ENCODE measurements at places on chromosomes 13 and 19.

GRCh38 chr19:7705387-7706187, 3.7 kb upstream of the FCER2 start:
- DNase-seq: no peak

DNA sequence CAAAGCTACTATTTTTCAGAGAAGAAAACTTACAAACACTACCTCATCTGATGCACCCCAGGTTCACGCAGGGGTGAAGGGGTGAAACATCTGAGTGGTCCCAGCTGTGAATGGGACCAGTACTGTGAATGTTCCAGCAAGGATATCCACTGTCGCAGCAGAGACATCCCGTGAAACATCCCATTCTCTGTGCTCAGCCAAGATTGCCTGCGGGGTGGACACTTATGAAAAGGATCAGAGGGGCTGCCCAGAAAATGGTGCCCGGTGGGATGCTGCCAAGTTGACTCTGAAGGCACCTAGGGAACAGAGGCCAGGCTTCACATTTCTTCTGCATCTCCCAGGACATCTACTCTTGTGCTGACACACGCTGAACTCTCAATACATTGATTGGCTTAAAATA, 15.9 kb downstream of the IRS2 start:
- DNase-seq: no peak

- no peak for DNase-seq
These were observed 9.2 kb upstream of the CEACAM18 start for GRCh38 chr19:51469162-51469561.

GRCh38 chr13:25213715-25214114, 41.6 kb upstream of the AMER2 start:
- DNase-seq: no peak

GRCh38 chr13:86741762-86742285, 929.3 kb upstream of the SLITRK5 start:
- DNase-seq: no peak

DNA sequence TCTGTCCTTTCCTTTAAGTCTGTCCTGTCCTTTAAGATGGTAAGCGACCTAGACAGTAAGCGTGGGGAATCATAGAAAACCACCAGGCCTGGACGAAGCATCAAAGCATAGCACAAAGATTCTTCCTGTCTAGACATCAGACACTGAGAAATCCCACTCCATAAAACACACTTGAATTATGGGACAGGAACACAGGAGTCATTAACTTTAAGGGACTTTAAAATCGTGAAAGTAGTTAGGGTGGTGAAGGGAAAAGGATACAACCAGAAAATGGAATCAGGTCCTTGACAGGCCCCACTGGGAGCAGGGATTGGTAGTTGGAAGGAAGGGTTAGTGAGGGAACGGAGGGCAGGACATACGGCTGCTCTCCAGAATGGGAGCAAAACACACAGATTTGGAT, 31.6 kb upstream of the C1QTNF9 start:
- DNase-seq: no peak

DNA sequence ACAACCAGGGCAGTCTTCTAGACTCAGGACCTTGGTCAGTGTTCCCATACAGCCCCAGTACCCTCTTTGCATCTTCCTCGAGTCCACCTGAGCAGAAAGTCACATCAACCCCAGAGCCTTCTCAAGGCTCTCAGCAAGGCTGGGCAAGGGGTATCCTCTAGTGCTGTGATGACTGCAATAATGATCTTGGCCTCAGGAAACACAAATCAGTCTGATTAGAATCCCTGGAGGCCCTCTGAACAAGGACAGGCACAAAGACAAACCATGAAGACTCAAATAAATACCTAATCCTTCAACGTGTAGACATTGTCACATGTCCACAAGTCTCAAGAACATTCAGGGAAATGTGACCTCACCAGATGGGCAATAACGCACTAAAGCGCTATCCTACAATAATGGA, 468.2 kb downstream of the TBC1D4 start:
- DNase-seq: no peak

- DNase-seq: no peak
These were observed 25.2 kb downstream of the CPT1C start for GRCh38 chr19:49716154-49716553.

DNA sequence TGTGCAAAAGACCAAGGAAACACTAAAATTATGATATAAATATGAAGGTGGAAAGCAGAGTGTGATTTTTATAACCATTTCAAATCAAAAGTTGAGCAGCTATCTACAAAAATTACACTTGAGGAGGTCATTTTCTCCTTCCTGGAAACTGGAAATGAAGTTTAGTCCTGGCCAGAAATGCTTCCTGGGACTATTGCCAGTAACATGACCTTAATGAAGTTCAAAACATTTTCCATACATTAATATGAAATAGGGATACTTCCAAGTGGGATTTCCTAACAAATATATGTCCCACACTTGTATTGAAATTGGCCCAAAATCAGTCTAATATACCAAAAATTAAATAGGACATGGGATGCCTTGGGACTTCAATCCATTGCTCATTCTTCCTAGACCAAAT, 1556.8 kb upstream of the MIR17HG start:
- no peak for DNase-seq

- DNase-seq: peak; percentile 83
These were observed at the start of gene ZNF681 for GRCh38 chr19:23758187-23759074. Gene ZNF681 (minus strand): TSS chr19:23758891. CDS start chr19:23758749, 142 bp downstream.

DNA sequence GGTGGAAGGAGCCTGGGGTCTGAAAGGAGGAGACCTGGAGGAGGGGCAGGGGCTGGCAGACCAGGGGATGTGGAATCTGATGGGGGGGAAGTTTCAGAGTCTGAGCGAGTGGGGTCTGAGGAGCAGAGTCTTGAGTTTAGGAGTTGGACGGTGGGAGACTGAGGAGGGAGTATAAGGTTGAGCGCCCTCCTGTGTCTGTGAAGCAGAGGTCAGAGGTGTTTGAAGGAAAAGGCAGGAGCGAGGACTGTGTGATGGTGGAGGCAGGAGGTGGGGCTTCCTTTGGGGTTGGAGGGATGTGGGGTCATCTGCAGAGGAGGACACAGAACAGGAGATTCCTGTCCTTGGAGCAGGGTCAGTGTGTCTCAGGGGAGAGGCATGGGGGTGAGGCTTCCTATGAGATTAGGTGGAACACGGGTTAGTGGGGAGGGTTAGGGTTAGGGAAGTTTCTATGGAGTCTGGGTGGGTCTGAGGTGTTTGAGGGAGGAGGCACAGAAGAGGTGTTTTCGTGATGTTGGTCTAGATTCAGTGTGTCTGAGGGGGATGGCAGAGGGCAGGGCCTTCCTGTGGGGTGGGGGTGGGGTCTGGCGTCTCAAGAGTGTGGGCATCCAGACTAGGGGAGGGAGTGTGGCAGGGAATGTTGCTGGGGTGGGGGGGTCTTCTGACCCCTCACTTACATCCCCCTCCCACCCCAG, 8.3 kb downstream of the RYR1 start:
- DNase-seq: no peak

DNA sequence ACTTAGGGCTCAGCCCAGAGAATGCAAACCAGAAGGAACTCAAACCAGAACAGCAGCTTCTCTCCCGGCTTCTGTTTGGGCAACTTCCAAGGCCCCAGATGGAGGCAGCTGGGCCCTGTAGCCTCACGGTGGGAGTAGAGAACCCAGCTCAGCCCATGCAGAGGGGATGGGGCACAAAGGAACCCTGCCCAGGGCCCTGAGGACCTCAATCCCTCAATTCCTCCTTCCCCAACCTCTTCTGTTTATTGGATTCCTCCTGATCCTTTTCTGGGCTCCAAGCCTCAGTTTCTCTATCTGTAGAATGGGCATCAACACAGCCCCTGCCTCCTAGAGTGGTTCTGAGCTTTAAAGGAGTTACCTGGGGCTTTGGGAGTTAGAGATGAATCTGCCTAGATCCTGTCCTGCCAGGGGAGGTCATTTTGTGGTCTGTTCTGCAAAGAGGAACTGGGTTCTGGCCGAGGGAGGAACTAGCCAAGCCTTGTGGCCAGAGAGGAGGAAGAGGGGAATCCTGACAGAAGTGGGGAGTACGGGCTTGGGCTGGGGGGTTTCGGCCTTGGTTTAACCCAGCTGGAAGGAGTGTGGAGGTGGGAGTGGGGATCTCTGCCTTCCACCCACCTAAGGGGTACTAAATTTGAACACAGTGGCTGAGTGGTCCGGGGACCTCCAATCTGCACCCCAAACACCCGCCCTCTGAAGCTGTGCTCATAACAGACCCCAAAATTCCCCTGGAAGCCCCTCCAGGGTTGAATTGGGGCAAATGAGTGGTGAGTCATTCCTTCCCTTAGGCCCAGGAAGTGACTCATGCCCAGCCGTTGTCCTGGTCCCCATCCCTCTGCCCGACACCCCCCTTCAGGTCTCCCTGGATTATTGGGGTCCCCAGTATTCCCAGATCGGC, 2.7 kb downstream of the ADGRE5 start:
- peak; percentile 32 for DNase-seq

GRCh38 chr19:5397804-5398692, 57.2 kb upstream of the ZNRF4 start:
- DNase-seq: no peak

GRCh38 chr19:52336791-52337381, 843 bp downstream of the ZNF610 start:
- no peak for DNase-seq

DNA sequence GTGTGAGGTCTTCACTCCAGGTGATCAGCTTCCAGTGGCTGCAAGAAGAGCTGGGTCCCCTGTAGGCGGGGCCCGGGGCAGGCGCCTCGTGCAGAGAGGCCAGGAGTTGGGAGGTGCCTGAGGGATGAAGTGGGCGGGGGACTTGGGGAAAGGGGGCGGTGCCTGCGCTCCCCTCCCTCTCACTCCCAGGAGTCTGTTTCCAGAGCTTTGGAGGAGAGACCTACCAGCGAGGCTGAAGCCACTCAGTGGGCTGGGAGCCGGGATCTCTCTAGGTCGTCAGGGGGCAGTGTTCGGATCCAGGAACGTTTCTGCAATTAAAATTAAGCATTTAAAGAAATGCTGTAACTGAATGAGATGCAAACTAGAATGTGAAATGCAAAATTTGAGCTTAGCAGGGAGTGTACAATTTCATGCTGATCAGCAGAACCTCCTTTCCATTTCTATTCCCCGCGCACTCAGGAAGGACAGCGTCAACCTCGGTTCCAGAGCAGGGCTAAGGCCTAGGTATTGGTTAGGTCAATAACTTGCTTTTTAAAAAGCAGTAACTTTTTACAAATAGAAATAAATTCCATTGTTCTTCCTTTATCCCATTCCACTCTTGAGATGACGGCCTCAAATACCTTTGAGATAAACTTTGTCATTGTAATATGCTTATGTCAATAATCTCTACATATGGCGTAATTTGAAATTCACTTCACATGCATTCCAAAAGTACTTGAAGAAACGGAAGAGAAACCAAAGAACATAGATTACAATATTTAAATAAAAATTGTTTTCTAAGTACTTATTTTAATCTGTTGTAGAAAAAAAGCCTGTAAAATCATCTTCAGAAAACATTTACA, 11.6 kb downstream of the ZNF160 start:
- no peak for DNase-seq

DNA sequence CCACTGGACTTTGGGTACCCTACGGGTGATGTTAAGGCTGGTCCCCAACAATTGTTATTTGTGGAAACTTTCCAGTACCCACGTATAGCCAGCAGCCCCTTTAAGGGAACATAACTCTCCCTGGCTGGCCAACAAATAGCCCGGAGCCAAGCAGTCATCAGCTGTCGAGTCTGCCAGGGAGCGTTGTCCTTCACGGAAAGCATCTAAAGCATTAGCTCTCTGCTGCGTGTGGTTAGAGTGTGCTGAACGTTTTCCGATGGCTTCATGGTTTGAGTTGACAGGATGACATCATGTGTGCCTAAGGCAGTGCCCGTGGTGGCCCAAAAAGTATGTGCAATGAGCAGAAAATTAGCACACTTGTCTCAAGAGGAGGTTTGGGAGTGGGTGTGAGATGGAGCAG, 3.3 kb upstream of the ZNF556 start:
- DNase-seq: no peak

DNA sequence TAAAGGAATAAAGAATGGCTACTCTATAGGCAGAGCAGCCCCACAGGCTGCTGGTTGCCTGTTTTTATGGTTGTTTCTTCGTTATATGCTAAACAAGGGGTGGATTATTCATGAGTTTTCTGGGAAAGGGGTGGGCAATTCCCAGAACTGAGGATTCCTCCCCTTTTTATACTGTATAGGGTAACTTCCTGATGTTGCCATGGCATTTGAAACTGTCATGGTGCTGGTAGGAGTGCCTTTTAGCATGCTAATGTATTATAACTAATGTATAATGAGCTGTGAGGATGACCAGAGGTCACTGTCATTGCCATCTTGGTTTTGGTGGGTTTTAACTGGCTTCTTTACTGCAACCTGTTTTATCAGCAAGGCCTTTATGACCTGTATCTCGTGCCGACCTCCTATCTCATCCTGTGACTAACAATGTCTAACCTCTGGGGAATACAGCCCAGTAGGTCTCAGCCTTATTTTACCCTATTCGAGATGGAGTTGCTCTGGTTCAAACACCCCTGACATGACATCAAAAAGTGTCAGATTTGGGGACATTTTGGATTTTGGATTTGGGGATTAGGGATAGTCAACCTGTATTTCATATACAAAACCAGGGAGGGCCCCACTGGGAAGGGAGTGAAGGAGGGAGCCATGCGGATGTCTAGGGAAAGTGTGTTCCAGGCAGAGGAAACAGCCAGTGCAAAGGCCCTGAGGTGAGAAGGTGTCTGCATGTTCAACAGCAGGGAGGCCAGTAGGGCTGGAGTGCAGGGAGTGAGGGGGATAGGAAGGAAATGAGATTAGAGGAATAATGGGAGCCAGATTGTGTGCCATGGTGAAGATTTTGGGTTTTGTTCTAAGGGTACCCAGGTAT, 10.9 kb downstream of the FXYD5 start:
- DNase-seq: no peak

DNA sequence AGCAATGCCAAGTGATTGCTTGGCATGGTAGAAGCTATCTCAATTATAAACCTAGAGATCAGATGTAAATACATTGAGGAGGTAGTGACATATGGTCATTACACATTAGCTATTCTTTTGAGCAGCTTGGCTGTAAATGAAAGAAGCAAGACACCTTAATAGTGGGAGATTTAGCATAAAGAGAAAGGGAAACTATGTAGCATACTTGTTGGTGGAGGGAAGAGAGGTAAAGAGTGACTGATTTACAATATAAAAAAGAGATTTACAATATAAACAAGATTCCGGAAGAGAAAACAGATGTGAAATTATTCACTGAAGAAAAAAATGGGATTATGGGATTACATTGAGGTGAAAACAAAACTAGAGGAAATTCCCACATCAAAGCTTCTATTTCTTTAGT, 2009.6 kb downstream of the OLFM4 start:
- no peak for DNase-seq

DNA sequence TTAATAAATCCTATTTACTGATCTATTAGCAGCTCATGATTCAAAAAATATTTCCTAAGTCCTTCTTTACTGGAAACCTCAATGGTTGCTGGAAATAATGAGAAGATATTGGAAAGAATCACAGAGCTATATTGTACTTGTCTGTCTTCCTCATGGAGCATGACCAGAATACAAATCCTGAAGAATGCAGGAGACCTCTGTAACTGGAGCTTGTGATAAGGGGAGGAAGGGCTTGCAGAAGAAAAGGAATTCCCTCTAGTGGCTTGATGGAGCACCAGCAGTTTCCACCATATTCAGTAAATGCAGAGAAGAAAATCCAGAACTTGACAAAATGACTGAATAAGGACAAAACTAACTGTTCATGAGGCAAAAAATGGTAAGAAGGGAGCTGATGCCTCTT, 1333.1 kb downstream of the EFNB2 start:
- DNase-seq: no peak

GRCh38 chr13:36628377-36629056, 45.3 kb upstream of the SERTM1 start:
- DNase-seq: no peak

- DNase-seq: no peak
These were observed 629 bp downstream of the IZUMO4 start for GRCh38 chr19:2097203-2097885.
